ENCODE measurements at places on chromosomes 4 and X. TPM values are rescaled to one million over a fixed set of nuclear protein-coding genes. Genes with fewer than 3 reads are reported as not detected.

Gene ADH7
- total RNA-seq = not detected

Gene GAGE12F
- total RNA-seq = not detected

Gene TTC29
- total RNA-seq = 0.78 TPM

GRCh38 chrX:118702741-118703140, 24.7 kb upstream of the IL13RA1 start:
- DNase-seq = no peak

DNA sequence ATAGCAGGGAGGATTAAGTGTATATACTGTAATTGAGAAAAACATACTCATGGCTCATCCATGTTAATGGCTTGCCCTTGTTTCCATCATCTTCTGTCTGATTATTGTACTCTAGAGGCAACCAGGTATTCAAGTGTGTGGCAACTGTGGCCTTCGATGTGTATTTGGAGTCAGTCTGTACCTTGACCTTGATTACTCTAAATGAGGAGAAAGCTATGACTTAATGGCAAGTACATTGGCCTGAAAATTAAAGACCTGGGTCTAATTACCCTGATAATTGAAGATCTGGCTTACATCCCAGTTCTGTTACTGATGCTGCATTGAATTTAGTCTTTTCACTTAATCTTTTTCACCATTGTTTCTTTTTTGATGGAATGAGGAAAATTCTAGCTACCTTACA, 409.2 kb downstream of the CCSER1 start:
- DNase-seq = no peak

- DNase-seq = no peak
Observed at GRCh38 chrX:40433160-40433559, 147.6 kb upstream of the ATP6AP2 start.

DNA sequence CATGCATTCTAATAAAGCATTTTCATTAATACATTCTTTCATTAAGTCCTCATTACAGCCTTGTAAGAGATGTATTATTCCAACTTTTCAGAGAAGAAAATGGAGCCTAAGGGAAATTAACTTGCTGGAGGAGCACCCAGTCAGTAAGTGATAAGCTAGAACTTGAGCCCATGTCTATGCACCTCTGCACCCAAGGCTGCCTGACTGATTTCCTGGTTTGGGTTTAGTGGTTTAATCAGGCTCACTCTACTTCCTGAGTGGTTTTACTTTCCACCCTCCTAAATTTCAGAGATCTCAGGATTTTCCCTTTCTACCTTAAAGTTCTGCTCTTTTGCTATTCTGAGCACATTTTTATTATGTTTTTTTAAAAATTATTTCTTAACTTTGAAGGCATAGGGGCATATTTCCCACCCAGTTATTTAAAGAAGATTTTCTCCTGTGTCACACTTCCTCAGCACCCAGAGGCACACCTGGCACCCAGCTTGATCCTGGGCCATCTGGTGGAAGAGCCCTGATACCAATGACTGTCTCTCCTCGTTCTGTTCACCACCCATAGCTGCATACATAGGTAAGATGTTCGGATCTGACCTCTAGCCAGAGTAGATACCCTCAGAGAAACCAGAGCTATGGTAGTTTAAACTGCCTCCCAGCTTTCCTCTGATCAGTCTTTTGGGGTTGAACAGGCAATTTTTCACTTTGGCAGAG, 10.4 kb downstream of the CORIN start:
- DNase-seq = no peak

- DNase-seq = no peak
Observed at GRCh38 chrX:132452911-132453550, 35.8 kb downstream of the MBNL3 start.

DNA sequence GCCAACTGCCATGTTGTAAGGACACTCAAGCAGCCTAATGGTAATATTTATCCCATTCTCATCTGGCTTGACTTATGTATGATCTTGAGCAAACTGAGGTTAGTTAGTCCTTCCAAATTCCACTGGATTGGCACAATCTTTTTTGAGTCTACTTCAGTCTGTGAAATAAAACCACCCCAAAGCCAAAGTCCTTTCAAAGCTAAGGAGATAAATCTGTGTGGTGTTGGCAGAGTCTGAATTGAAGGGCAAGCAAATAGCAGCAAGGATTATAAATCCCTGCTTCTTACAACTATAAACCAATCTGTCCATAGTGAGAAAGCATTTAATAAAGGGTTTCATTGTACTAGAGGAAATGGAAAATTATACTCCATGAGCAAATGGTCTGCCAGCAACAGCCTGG, 233.9 kb upstream of the GLRA2 start:
- no peak for DNase-seq

- no peak for DNase-seq
Observed at GRCh38 chrX:152575331-152575730, 62.4 kb upstream of the GABRQ start.

Data from occipital lobe (tissue), 3 donors.